ENCODE measurements at places on chromosomes 2 and 18. TPM values are rescaled to one million over a fixed set of nuclear protein-coding genes. Genes with fewer than 3 reads are reported as not detected.
A peak's percentile ranks its signal among the peaks of the same experiment; 100 is the strongest.

HOXD10 gene
- 4.4 TPM for total RNA-seq

DNA sequence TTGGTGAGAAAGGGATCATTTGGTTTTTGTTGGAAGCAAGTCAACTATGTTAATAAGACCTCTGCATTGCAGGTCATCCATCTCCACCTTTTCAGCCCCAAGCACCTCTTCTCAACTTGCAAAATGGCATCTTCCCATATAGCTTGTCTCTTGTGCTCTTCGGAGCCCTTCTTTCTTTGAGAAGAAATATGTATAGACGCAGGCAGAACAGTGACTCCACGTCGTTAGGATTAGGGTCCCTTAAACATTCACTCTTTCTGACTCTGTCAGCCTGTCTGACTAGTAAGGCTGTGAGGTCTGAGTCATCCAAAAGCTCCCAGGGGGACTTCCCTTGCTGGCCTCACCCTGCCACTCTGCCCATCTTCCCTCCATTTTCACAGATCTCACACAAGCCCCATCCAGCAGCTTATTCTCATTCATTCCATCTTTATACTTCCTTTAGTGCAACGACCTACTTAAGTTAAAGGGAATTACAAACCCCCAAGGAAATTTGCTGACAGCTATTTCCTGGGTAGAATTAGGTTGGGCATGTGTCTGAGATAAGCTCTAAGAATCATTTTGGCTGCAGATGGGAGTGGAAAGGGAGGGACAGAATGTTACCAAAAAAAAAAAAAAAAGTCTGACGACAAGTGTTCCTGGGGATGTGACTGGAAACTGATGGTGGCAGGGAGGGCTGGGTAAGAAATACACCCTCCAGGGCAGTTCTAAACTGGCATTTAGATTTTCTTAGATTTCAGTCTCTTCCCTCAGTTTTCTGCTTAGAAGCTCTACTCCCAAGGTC lies 37.7 kb upstream of the MEX3C start:
- no peak for DNase-seq

GREB1 gene
- total RNA-seq: under 0.01 TPM

- no peak for DNase-seq
Measured at GRCh38 chr2:69890881-69891280, 2.9 kb upstream of the SNRNP27 start.

DNA sequence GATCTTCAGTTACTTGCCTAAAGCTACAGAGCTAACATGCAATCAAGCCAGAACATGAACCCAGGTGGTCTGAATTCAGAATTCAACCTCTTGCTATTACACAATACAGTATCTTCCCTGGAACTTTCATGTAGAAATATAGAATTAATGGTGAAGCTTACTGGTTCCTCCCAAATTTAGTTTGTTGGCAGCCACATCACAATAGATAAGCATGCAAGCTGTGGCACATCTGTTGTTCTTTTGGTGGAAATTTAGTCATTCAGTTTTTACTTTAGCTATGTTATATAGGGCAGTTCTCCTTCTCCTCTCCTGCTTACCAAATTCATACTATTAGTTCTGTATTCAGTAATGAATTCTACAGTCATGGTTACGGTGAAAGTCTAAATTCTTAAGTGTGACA lies 101.0 kb upstream of the RNF152 start:
- DNase-seq: no peak

DNA sequence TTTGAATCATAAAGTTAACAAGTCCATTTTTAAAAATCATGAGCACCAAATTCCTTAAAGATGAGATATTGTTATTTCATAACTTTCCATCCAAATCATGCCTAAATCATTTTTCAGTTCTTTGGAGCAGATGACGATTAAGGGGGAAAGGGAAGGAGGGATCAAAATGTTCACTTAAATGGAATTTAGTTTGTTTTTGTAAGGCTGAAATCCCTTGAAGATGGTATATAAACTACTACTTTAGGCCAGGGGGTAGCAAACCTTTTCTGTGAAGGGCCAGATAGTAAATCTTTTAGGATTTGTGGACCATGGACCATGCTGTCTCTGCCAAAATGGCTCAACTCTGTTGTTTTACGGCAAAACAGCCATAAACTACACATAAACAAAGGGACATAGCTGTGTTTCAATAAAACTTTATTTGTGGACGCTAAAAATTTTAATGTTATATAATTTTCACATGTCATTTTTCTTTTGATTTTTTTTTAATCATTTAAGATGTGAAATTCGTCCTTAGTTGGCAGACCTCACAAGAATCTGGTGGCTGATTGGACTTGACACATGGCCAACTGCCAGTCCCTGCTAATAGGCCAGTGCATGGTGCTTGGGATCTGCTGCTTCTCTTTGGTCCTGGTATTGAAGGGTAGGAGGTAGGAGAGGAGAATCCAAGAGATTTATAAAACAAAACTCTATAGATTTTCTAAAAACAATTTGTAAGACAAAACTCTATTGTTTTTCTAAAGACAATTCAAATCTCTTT lies 52.0 kb upstream of the RTN4 start:
- peak; percentile 43 for DNase-seq

GRCh38 chr2:182456784-182457183 lies 29.9 kb upstream of the PDE1A start:
- DNase-seq: no peak

DNA sequence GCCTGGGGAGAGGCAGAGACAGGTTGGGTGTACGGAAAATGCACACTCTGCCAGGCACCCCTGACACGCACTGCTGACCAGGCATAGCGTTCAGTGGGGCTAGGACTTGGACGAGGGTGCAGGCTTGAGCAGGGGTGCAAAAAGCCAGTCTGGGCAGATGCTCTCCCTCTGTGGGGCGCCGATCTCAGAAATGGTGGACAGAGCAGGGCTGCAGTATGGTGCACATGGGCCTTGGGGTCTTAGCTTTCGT lies 1.0 kb upstream of the ARHGEF4 start:
- DNase-seq: no peak

ALPI gene
- total RNA-seq: not detected
